ENCODE measurements at places on chromosomes 3 and 15.

- DNase-seq, result no peak
Measured at GRCh38 chr3:181239441-181239840, 249.9 kb upstream of the DNAJC19 start.

DNA sequence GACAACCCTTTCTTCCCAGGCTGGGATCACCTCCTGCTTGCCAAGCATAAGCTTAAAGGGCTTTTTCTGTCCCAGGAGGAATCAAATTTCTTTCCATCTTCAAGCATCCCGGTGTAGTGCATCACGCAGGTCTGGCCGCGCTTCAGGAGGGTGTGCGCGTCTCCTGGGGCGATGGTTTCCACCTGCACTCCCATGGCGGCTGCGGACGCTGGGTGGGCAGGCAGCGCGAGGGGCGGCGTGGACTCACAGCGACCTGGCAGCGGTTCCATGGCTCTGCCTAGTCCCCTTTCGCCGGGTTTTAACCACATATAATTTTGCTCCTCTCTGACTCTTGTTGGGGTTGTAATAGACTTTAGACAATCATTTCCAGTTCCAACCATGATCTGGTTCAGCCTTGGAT, 10.6 kb upstream of the TM4SF4 start:
- DNase-seq, result no peak

DNA sequence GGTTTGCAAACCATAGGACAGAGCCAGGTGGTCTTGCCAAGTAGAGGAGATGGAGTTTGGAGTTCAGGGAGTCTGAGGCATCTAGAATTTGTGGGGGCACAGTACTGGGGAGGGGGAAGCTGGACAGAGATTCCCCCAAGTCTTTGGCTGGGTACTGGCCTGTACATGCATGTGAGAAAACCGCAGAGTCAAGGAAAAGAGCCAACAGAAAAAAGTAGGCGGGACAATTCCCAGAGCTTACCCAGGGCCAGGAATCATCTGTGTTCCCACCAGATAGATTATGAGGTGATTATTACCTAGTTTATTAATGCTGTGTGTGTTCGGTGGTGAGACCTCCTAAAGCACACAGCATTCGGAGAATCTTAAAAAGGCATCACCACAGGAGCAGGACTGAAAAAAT, 11.3 kb downstream of the LYSMD4 start:
- no peak for DNase-seq

GRCh38 chr3:21644268-21644667, 106.7 kb downstream of the ZNF385D start:
- DNase-seq, result no peak

- DNase-seq, result no peak
Measured at GRCh38 chr15:81311752-81312464, 12.0 kb downstream of the STARD5 start.

- DNase-seq, result no peak
Measured at GRCh38 chr3:127610105-127610504, 11.9 kb downstream of the MCM2 start.

GRCh38 chr15:99562238-99562637, 3.5 kb upstream of the MEF2A start:
- no peak for DNase-seq

DNA sequence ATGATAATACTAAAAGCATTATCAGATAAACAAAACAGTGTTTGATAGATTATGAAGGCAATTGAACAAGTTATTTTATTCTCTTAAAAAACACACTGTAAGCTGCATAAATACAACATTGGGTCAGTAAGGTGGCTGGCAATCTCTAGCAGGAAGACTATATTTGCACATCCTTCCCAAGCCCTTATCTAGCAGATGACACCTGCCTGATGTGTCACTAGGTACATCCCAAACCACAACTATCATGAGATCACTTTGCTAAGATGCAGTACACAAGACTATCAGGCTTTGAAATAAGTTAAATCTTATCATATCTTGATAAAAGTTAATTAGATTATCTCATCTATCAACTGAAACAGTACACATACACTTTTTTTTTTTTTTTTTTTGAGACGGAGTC, 417.4 kb downstream of the MECOM start:
- no peak for DNase-seq

- DNase-seq, result no peak
Measured at GRCh38 chr3:116256843-116257485, 188.3 kb downstream of the LSAMP start.
